Stimulated activated CD4-positive, alpha-beta T cell treated with anti-CD3 and anti-CD28 coated beads, Interleukin-15, amount 100 ng/mL, for 1 hour (primary cell): ENCODE measurements at places on chromosomes 12 and 14.

- no peak for DNase-seq
These were observed 8.4 kb upstream of the ITGB7 start for GRCh38 chr12:53215497-53215896.

DNA sequence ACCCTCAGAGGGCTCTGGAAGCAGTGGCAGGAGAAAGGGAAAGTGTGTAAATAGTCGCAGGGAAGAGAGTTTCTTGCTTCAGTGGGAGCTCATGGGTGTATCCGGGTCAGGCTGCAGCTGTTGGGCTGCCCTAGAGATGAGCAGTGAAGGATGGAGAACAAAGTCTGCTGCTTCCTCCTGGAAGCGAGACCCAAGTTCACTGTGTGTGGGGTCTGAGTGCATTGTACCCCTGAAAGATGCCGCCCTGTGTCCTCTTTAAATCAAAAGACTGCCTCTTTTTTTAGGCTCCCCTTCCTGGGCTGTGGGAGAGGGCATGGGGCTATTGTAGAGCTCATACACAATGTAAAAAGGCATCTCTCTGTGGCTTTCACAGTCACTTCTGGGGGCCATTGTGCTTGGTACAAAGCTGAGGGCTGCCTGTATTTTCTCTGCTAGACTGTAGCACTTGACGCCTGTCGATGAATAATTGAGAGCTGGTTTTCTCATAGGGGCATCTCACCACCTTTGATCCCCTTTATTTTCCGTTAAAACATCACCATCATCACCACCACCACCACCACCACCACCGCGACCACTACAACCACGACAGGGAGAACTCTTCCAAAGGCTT, 16.7 kb downstream of the CHST11 start:
- DNase-seq: no peak

- no peak for DNase-seq
These were observed 69.1 kb upstream of the DYNC1H1 start for GRCh38 chr14:101895256-101895655.

GRCh38 chr14:71833476-71833875, 98.8 kb upstream of the RGS6 start:
- no peak for DNase-seq

- DNase-seq: no peak
These were observed 1418.2 kb downstream of the AACS start for GRCh38 chr12:126483145-126484068.

GRCh38 chr14:64705381-64706118, 1.3 kb downstream of the PLEKHG3 start:
- no peak for DNase-seq

- no peak for DNase-seq
These were observed 261 bp upstream of the RNU7-1 start for GRCh38 chr12:6943389-6943721.

GRCh38 chr12:68264857-68265256, 11.5 kb upstream of the IL22 start:
- DNase-seq: no peak

DNA sequence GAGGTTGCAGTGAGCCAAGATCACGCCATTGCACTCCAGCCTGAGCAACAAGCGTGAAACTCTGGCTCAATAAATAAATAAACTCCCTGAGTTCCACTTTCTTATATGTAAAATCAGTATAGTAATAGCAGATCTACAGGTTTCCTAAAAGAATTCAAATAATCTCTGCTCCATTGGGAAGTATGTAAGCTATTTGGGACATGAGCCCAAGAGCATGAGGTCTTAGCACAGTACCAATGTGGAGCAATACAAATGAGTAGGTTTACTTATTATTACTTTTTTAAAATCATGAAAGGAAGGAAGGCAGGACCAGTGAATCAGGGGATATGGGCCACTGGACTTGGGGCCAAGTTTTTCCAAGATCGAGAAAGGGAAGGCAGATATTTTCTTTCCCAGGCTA, 216.9 kb upstream of the DIO2 start:
- DNase-seq: no peak
